ENCODE measurements at places on chromosomes 6 and 20.

DNA sequence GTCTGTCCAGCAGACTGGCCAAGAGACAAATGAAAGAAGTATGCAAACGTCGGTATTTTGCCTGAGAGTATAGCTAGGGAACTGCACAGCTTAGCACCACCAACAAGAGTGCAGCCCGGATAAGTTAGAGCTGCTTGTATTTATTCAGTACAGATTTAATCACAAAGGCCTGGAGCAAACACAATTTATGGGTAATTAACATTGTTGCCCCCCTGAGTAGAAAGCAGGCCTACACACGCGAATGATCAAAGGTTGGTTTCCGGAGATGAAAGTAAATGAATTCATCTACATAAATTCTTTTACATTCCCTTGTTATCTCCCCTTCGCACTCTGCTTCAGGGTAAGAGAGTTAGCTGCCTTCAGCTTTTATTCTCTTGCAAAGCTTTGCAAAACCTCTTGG, 24.7 kb upstream of the CRISP1 start:
- DNase-seq: no peak

GRCh38 chr6:31821301-31822035, 6.1 kb upstream of the HSPA1B start:
- no peak for DNase-seq

DNA sequence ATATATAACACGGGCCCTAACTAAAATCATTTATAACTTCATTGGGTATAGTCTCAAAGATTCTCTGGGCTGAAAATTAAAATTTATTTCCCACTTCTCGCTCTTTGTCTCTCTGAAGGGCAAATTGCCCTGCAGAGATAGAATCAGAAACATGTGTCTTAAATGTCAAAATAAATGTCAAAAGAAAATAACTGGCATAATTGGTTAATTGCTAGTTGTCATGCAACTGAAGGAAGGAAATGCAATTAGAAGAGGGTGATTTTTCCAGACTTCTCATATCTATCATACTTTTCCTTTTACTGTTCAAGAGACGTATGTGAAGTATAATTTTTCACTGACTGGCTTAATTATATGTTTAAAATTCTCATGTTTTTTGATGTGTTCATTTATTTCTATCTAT, 80.3 kb upstream of the HMGCLL1 start:
- no peak for DNase-seq

GRCh38 chr6:17013701-17014100, 88.1 kb upstream of the STMND1 start:
- DNase-seq: no peak

DNA sequence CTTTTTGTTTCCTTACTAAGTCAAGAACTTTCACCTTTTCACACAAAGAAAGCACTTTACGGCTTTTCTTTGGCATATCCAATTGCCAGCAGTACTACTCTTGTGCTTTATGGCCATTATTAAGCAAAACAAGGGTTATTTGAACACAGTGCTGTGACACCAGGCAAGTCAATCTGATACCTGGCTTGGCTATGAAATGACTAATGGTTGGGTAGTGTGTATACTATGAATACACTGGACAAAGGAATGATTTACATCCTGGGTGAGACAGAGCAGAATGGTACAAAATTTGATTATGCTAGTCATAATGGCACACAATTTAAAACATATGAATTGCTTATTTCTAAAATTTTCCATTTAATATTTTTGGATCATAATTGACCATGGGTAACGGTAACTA, 22.1 kb upstream of the ADGRF1 start:
- DNase-seq: no peak

DNA sequence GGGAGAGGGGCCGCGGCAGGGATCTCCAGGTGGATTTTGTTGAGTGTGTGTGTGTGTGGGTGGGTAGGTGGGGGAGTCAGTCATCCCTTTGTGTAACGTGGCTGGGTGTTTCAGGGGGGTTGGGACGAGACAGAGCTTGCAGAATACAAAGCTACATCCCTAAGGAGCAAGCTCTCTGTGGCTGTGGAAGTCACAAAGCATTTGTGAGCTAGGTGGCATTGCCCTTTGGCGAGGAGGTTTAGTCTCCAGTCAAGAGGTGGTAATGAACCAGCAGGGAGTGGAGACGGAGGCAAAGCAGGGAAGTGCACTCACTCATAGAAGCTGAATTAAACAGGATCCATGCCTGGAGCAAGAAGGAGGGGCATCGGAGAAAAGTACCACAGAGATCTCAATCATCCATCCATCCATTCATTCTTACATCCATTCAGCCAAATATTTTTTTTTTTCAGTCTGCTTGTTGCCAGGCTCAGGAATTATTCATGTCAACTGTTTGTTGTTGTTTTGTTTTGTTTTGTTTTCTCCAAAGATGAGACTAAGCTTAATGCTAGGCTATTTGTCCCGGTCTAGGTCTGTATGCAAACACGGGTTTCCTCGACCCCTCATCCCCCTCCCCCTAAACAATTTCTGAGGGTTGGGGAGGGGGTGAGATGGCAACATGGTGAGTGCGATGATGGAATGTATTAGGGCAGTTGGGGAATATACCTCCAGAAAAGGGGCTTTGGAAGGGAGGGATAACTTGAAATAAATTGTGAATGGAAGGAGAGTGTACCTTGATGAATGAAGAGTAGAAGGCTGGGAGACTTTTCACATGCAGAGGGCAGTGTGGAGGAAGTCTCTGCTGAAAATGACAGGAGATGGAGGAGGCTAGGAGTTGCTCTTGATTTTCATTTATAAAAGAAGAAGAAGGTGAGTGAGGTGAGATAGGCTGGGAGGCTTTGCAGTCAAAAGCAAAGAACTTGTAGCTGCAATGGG, 1.0 kb downstream of the HCRTR2 start:
- no peak for DNase-seq

DNA sequence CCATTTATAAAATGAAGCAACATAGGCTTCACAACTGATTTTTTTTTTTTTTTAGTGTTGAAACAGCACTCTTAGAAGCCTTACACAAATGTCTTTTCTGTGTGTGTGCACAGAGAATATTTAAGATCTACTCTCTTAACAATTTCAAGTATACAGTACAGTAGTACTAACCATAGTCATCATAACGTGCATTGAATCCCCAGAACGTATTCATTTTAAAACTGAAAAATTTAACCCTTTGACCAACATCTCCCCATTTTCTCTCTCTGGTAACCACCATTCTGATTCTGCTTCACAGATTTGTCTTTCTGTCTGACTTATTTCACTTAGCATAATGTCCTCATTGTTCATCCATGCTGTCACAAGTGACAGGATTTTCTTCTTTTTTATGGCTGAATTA, 475.6 kb downstream of the RFPL4B start:
- no peak for DNase-seq

DNA sequence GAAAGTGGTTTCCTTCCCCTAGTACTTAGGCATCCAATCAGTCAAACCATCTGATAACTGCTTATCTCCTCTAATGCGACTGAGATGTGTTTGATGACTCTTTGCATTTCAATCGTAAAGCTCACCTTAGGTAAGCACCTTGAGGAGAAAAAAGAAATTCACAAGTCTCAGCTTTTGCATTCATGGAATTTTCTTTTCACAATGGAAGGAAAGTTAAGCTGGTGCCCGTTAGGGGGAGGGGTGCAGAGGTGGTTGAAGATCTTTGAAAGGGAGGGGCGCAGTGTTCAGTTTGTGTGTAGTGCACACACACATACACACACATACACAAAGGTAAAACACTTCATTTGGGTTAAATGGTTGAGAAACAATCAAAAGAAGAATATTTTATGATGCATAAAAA, 87.1 kb upstream of the SALL4 start:
- no peak for DNase-seq

GRCh38 chr6:155155787-155156447, 107.9 kb upstream of the CLDN20 start:
- DNase-seq: no peak

GRCh38 chr6:87538510-87539260, 51.1 kb downstream of the RARS2 start:
- DNase-seq: no peak

- no peak for DNase-seq
Observed at GRCh38 chr6:145026267-145026679, 709.0 kb downstream of the EPM2A start.

GRCh38 chr6:129605967-129606366, 104.0 kb downstream of the ARHGAP18 start:
- no peak for DNase-seq

- DNase-seq: peak; percentile 52
Observed at GRCh38 chr6:150417899-150418826, 49.4 kb downstream of the IYD start.

DNA sequence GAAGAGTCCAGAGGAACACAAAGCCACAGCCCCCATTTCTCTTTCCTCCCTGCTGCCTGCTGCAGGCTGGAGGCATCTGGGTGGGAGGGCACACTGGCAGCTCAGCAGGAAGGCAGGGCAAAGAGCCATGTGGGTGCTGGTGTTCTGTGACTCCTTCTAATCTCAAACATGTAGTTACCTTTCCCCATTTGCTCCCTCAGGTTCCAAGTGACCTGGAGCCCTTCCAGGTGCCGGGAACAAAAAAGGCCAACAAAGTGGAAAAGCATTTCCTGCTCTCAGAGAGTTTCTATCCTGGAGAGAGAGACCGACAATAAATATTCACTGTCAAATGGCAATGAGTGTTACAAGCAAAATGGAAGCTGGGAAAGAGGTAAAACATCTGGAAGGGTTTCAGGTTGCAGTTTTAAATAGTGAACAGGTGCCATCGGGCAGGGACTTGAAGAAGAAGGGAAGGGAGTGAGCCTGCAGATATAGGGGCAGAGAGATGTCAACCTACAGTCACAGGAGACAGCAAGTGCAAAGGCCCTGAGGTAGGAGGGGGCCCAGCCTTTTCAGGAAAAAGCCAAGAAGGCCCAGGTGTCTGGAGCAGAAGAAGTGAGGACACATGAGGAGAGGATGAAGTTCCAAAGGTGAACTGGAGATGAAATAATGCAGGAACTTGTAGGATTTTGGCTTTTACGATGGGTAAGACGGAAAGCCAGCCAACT, 43.6 kb upstream of the IYD start:
- DNase-seq: no peak

DNA sequence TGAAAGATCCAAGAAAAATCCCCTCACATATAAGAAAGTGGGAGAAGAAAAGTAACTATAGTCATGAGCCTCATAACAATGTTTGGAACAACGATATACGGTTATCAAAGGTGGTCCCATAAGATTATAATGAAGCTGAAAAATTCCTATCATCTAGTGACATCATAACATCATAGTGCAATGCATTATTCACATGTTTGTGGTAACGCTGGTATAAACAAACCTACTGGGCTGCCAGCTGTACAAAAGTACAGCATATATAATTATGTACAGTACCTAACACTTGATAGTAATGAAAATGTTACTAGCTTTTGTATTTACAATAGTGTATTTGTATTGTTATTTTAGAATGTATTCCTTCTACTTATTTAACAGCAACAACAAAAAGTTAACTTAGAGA, 240.7 kb downstream of the RNGTT start:
- DNase-seq: no peak

GRCh38 chr20:137668-138490, 4.5 kb upstream of the DEFB126 start:
- no peak for DNase-seq

DNA sequence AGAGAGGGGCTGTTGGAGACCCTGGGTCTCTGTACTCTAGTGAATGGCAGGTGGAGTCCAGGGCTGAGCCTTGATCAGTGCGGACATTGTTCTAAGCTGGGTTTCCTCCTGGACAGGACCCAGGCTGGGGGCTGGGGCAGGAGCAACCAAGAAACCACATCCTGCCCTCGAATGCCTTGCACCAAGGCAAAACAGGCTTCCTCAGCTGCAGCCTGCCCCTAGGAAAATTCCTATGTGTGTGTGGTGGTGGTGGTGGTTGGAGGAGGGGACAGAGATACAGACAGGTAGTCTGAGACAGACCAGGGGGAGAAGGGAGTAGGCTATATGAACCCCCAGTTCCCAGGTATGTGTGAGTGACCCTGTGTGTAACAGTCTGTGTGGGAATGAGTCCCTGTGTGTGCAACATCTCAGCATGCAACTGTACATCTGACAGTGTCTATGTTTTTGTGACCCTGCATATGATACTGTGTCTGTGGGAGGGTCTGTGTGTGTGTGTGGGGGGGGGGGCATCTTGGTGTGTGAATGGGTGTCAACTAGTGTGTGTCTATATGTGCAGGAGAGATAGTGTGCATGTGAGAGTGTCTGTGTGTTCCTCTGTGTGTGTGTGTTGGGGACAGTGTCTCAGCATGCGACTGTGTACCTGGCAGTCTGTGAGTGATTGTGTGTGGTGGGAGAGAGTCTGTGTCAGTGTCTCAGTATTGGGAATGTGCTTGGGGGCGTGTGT, 3.0 kb downstream of the GLP1R start:
- DNase-seq: no peak

GRCh38 chr20:53834062-53834442, 236.3 kb downstream of the BCAS1 start:
- DNase-seq: no peak

- DNase-seq: no peak
Observed at GRCh38 chr6:10695086-10695657, 400 bp downstream of the PAK1IP1 start.

GRCh38 chr6:139327038-139327437, 35.2 kb upstream of the TXLNB start:
- DNase-seq: no peak

DNA sequence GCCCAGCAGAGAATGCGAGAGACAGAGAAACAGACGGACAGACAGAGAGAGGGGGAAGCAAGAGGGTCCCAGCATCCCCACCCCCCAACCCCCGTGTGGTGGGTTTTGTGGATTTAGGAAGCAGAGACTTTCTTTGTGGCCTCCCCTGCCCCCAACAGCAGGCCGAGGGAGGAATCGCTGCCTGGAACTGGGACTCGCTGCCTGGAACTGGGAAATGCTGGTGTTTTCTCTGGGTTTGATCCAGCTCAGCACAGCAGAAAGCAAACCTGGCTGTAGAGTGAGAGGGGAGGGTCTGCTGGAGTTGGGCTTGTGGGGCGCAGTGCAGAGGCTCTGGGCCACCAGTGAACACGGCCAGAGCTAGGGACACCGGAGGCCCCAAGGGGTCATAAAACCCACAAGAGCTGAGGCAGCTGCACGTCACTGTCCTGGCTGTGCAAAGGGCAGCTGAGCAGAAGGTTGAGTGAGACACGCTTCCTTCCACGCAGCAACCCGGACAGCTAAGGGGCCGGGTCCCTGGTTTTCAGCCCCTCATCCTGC, 181.8 kb downstream of the TAF4 start:
- DNase-seq: no peak

- DNase-seq: no peak
Observed at GRCh38 chr20:45359406-45360148, 3.4 kb upstream of the SYS1 start.

GRCh38 chr20:38193586-38194105, 28.6 kb upstream of the TGM2 start:
- DNase-seq: no peak

DNA sequence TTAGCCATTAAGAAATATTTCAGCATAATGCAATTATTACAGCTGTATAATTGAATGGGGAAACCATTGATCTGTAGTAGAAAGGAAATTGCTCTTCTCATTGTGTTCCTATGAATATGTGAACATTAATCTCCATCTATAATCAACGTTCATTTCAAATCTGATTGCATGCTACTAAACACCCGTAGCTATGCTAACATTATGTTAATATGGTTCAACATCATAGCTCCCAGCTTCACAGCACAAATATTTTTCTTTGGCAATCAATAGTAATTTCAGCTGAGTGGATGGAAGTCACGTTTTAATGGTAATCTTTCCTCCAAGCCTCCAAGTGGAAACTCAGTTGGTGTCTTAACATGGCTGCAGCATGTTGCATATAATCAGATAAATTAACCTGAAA, 454.4 kb downstream of the MAFB start:
- DNase-seq: no peak
